ENCODE measurements at places on chromosomes 13 and 19.

GRCh38 chr13:51249770-51250741 is 27.9 kb downstream of the FAM124A start:
- DNase-seq, result no peak

DNA sequence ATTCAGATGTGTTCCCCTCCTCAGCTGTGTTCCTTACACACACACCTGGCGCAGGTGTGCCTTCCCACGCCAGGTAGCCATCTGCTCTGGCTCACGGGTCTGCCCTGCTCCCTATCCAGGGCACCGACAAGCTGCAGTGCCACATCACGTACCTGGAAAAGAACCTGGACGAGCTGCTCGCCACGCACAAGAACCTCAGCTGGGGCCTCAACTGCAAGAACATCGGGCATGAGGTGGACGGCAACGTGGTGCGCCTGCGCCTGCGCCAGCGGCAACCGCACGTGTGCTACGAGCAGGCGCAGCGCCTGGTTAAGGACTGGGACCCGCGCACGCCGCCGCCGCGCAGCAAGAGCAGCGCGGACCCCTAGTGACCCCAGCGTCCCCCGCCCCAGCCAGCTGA is 26.5 kb upstream of the CASP14 start:
- DNase-seq, result no peak

- no peak for DNase-seq
Observed at GRCh38 chr19:45058622-45059159, 17.6 kb downstream of the ZNF296 start.

- DNase-seq, result peak; percentile 39
Observed at GRCh38 chr19:10189616-10190015, 5.1 kb downstream of the DNMT1 start.

GRCh38 chr13:66189986-66190385 is 1040.2 kb downstream of the PCDH9 start:
- no peak for DNase-seq

DNA sequence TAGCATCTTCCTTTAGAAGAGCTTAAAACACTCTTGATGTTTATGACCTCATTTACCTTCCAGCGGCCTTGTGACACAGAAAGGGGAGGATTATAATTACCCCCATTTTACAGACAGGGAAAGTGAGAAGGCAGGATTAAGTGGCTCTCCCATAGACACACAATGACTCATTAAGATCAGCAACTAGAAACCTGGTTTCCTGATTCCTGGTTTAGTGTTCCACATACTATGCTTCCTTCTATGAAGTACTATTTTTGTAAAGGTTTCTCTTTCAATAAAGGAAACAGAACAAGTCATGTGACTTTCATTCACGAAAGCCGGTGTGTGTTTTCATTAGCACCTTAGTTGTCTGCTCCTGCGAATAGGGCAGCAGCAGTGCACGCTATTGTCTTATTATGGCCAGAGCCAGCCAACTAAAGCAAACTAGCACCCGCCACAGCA is 8.3 kb downstream of the IRS2 start:
- DNase-seq, result no peak

All from stimulated activated CD4-positive, alpha-beta T cell treated with anti-CD3 and anti-CD28 coated beads, Interleukin-1b, Interleukin-23, amount 100 ng/mL, for 48 hours (primary cell).